ENCODE measurements at places on chromosomes 11 and 22. TPM values are rescaled to one million over a fixed set of nuclear protein-coding genes. Genes with fewer than 3 reads are reported as not detected.
A peak's percentile ranks its signal among the peaks of the same experiment; 100 is the strongest.

APOL1 gene
- total RNA-seq, result 38.4 TPM

GDPD4 gene
- not detected for total RNA-seq

TMEM191B gene
- 4.4 TPM for total RNA-seq

HTR3B gene
- total RNA-seq, result not detected

EMID1 gene
- total RNA-seq, result not detected

POGLUT3 gene
- total RNA-seq, result 25.1 TPM

DNA sequence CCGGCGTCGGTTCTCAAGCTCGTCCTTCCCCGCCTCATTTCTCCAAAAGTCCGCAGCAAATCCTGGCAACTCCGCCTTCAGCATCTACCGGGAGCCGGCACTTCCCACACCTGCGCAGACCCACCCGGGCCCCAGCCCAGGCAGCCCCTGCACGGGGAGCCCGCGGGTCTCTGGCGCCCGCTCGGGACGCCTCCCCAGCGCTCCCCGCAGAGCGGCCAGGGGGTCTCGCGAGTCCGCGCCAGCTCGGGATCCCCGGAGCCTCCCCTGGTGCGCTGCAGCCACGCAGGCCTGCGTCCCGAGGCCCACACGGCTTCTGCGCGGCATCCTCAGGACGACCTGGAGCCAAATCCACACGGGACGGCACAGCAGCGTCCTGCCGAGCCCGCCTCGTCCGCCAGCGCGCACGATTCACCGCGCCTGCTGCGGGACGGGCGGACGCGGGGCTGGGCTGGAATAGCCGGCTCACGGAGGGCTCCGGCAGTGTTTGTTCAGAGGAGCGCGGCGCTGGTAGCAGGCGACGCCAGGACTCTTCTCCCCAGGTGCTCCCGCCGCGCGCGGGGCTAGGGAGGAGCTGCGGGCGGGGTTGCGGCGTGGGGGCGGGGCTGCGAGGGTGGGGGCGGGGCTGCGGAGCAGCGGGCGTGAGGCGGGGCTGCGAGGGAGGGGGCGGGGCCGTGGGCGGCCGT, 816 bp upstream of the PHRF1 start:
- no peak for DNase-seq
- peaks cover 34% of the 10 kb centered on the region for H3K4me1 ChIP-seq
- H3K27me3 ChIP-seq, result peaks cover 16% of the 10 kb centered on the region
- H3K36me3 ChIP-seq, result peaks cover 1% of the 10 kb centered on the region
- peak overlapping the region; percentile 87 for H3K4me3 ChIP-seq
- peak overlapping the region; percentile 21 for H3K27ac ChIP-seq

- no peaks in the 10 kb centered on the region for H3K4me1 ChIP-seq
- no peaks in the 10 kb centered on the region for H3K36me3 ChIP-seq
- no peak overlapping the region for H3K27ac ChIP-seq
Measured at GRCh38 chr11:15204711-15205110, 90.0 kb downstream of the INSC start.

- no peak for DNase-seq
- H3K4me1 ChIP-seq, result peaks cover 5% of the 10 kb centered on the region
- no peak overlapping the region for H3K4me3 ChIP-seq
- no peaks in the 10 kb centered on the region for H3K27me3 ChIP-seq
- no peak overlapping the region for H3K27ac ChIP-seq
- H3K36me3 ChIP-seq, result no peaks in the 10 kb centered on the region
Measured at GRCh38 chr22:20783844-20784723, 10.2 kb downstream of the SERPIND1 start.

DNA sequence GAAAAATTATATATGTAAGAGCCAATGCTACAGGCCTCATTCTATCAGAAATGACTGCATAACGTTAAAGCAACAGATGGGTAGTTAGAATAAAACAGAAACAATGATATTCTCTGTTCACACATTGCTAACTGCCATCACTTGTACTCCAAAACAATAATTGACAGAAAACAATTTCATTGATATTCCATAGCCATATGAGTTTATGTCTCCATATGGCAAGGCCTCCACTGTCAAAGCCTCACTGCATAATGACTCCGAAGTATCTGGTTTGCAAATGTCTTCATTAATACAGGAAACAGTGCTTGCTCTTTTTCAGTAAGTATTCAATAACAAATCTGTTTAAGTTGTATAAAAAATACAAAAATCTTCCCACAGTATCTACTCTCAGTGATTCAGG, 9.9 kb downstream of the DDI1 start:
- no peaks in the 10 kb centered on the region for H3K27me3 ChIP-seq
- DNase-seq, result no peak
- no peak overlapping the region for H3K27ac ChIP-seq

DNA sequence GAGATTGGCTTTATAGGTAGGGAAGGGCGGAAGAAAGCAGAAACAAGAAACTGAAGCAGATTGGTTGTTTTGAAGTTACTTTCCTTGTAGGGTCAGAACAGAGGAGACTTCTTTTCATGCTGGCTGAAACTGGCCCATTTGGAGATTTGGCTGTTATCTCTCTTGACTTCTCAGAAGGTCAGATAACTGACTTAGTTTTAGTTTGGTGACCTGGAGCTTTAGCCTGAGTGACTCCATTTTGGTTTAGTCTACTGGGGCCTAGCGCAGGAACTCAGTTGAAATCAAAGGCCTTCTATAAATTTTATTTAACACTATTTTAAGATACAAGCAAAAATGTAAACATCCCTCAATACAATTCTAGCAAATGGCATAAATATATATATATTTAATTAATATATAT, 31.4 kb downstream of the CSTPP1 start:
- no peak overlapping the region for H3K4me3 ChIP-seq
- no peaks in the 10 kb centered on the region for H3K27me3 ChIP-seq
- H3K4me1 ChIP-seq, result no peaks in the 10 kb centered on the region
- DNase-seq, result no peak
- peaks cover 3% of the 10 kb centered on the region for H3K36me3 ChIP-seq

DNA sequence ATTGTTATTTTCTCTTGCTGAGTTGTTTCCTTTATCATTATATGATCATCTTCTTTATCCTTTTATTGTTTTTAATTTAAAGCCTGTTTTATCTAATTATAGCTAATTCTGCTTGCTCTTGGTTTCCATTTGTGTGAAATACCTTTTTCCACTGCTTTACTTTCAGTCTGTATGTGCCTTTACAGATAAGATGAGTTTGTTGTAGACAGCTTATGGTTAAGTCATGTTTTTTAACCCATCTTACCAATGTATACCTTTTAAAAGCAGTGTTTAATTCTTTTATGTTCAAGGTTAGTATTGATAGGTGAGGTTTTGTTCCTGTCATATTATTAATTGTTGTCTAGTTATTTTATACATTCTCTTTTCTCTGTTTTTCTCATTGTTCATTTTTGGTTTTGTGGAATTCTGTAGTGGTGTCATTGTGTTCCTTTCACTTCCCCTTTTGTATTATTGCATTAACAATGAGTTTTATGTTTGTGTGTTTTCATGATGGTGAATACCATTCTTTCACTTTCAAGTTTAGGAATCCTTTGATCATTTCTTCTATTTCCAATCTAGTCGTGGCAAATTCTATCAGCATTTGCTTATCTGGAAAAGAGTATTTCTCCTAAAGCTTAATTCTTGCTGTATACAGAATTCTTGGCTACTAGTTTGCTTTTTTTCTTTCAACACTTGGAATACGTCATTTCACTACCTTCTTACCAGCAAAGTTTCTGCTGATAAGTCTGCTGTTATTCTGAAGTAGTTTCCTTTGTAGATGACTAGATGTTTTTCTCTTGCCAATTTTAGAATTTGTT, 21.8 kb downstream of the OR5AN1 start:
- no peaks in the 10 kb centered on the region for H3K36me3 ChIP-seq
- no peak overlapping the region for H3K27ac ChIP-seq
- H3K4me3 ChIP-seq, result no peak overlapping the region
- no peaks in the 10 kb centered on the region for H3K4me1 ChIP-seq

DNA sequence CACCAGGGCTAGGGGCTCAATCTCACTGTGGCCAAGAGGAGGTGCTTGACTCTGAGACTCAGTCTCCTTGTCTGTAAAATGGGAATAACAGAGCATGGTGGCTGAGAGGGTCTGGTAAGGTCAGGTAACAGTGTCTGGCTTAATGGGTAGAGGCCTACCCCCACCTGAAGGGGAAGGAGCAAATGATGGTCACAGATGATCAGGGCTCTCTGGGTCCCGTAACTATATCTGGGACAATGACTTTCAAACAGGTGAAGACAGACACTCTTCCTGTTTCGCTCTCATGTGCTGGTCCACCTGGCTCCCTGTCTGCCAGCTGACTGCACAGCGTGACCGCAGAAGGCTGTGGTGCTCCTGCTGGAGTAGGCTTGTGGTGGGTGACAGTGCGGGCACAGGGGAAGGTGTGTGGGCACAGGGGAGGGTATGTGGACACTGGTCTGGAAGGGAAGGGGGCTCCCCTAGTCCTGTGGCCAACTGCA, 4.0 kb downstream of the A4GALT start:
- peaks cover 14% of the 10 kb centered on the region for H3K4me1 ChIP-seq
- H3K36me3 ChIP-seq, result no peaks in the 10 kb centered on the region
- no peak for DNase-seq

DNA sequence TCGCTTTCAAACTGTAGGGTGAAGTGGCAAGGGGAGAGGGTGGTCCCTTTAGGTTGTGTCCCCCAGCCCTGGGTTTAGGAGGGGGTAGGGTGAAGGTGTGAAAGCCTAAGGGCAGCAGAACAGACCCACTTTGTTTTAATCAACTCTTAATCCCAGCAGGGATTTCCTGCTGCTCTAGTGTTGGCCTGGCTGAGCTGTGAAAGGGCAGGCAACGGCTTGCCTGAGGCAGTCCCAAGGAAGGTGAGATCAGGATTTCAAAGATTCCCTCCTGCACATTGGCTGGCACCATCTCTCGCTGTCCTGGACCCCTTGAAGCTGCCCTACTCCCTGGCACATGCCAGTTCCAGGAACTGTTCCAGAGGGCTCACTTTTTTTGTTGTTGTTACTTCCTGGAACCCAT, 221.3 kb downstream of the INSC start:
- H3K27ac ChIP-seq, result no peak overlapping the region
- peaks cover 4% of the 10 kb centered on the region for H3K27me3 ChIP-seq
- no peak overlapping the region for H3K4me3 ChIP-seq
- H3K36me3 ChIP-seq, result no peaks in the 10 kb centered on the region

DNA sequence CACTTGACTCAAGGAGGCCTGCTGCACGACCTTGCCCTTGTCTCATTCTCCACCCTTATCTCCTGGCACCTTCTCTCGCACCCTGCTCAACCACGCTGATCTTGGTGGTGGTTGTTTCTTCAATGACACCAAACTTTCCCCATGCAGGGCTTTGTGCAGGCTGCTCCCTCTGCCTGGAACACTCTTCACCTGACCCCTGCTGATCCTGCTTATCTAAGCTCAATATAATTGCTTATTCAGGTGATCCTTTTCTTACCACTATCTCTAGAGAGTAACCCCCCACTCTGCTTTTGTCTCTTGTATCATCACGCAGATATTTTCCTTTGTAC, 604.4 kb downstream of the BUD13 start:
- DNase-seq, result no peak
- H3K4me3 ChIP-seq, result no peak overlapping the region
- H3K27me3 ChIP-seq, result peaks cover 2% of the 10 kb centered on the region
- no peaks in the 10 kb centered on the region for H3K36me3 ChIP-seq
- no peaks in the 10 kb centered on the region for H3K4me1 ChIP-seq
- H3K27ac ChIP-seq, result no peak overlapping the region

GRCh38 chr22:34454598-34454997, 534.3 kb upstream of the LARGE1 start:
- H3K27me3 ChIP-seq, result no peaks in the 10 kb centered on the region
- H3K4me1 ChIP-seq, result no peaks in the 10 kb centered on the region

DNA sequence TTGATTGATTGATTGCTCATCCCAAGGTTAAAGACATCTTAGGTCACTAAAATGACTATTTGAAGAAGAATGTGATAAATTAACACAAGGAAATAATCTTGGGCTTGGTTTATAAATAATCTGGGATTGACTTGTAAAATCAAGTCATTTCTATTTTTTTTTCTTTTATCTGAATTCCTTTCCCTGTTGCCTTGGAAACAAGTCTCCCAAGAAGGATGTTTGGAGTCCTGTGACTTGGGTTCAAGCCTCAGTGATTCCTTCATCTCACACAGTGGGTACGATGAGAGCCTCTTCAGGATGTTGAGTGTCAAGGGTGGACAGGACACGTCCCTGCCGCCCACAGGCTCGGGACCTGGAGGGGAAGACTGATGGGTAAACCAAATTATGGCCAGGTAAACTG, 98.2 kb upstream of the CRYBB3 start:
- no peak overlapping the region for H3K4me3 ChIP-seq
- no peaks in the 10 kb centered on the region for H3K27me3 ChIP-seq
- peaks cover 2% of the 10 kb centered on the region for H3K4me1 ChIP-seq
- no peak overlapping the region for H3K27ac ChIP-seq
- no peak for DNase-seq
- H3K36me3 ChIP-seq, result peaks cover 2% of the 10 kb centered on the region

- H3K27ac ChIP-seq, result no peak overlapping the region
- H3K27me3 ChIP-seq, result peaks cover 9% of the 10 kb centered on the region
- H3K36me3 ChIP-seq, result no peaks in the 10 kb centered on the region
- no peak for DNase-seq
- no peak overlapping the region for H3K4me3 ChIP-seq
- H3K4me1 ChIP-seq, result peaks cover 1% of the 10 kb centered on the region
Measured at GRCh38 chr11:124153821-124154220, 29.3 kb upstream of the OR10D3 start.

DNA sequence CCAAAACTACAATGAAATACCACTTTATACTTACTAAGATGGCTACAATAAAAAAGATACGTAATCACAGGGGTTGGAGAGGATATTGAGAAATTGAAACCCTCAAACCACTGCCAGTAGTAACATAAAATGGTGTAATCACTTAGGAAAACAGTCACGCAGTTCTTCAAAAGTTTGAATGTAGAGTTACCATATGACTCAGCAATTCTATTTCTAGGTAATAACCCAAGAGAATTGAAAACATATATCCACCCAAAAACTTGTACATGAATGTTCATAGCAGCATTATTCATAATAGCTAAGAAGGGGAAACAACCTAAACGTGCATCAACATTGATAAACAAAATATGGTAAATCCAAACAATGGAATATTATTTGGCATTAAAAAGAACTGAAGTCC, 24.4 kb upstream of the PSMA1 start:
- peaks cover 39% of the 10 kb centered on the region for H3K36me3 ChIP-seq
- H3K4me1 ChIP-seq, result peaks cover 31% of the 10 kb centered on the region
- no peak for DNase-seq
- H3K27ac ChIP-seq, result peak overlapping the region; percentile 67
- H3K27me3 ChIP-seq, result no peaks in the 10 kb centered on the region

- peaks cover 56% of the 10 kb centered on the region for H3K27me3 ChIP-seq
- H3K36me3 ChIP-seq, result no peaks in the 10 kb centered on the region
- no peak for DNase-seq
- no peak overlapping the region for H3K27ac ChIP-seq
- H3K4me1 ChIP-seq, result peaks cover 4% of the 10 kb centered on the region
- H3K4me3 ChIP-seq, result no peak overlapping the region
Measured at GRCh38 chr22:37425800-37426705, 1.2 kb downstream of the ELFN2 start.

DNA sequence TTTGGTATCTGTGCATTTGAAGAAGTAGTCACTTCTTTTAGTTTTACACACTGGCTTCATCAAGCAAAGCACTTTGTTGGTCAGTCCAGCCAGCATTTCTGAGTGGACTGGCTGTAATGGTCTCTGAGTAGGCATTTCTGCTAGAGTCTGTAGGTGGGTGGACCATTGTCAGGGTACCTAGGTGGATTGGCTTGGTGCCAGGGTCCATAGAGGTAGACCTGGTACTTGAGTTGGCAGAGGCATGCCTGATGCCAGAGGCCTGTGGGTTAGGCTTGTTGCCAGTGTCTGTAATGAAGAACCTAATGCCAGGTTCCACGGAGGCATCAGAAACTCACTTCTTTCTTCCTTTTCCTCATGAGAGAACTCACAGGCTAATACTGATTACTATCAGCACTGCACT, 157.9 kb upstream of the C11orf87 start:
- H3K4me1 ChIP-seq, result no peaks in the 10 kb centered on the region
- no peaks in the 10 kb centered on the region for H3K36me3 ChIP-seq
- H3K27me3 ChIP-seq, result no peaks in the 10 kb centered on the region
- no peak for DNase-seq
- H3K4me3 ChIP-seq, result no peak overlapping the region

All from activated naive CD8-positive, alpha-beta T cell treated with anti-CD3 and anti-CD28 coated beads, Interleukin-2, amount 10 ng/mL, durations not matched to agents 7 days and 5 days (primary cell).